Fibroblast of pulmonary artery (primary cell): ENCODE measurements at places on chromosomes 2 and 18.
A peak's percentile ranks its signal among the peaks of the same experiment; 100 is the strongest.

DNA sequence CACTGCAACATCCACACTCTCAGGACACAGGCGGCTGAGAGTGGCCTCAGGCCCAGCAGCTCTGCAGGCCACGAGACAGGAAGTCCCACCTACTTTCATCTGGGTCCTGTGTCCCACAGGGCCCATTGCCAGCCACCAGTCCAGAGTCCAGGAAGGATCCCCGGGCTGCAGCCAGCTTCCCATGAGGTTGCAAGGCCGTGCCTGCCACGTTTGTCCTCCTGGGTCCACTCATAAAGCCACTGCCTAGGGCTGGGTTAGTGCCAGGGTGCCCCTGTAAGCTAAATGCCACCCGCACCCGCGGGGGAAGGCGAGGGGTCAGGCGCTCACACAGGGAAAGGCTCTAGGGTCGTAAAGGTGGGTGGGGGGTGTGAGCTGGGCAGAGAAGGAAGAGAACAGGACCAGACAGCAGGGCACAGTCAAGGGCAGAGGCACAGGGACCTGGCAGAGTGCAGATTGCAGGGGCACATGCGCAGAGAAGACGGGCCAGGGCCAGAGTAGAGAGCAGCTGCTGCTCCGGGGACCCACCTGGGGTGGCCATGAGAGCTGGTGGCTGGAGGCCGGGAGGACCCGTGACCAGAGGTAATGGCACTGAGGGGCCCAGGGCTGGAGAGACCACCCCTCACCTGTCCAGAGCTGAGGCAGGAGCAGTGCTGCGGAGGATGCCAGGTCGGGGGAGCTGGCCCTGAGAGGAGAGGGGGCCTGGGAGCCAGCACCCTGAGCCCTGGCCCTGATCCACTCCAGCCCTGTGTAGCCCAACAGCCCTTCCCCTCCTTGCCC is 8.0 kb downstream of the AGXT start:
- DNase-seq: no peak

- DNase-seq: no peak
Measured at GRCh38 chr2:233185963-233186362, 65.5 kb upstream of the ATG16L1 start.

GRCh38 chr2:165431014-165431413 is 38.5 kb upstream of the CSRNP3 start:
- no peak for DNase-seq

DNA sequence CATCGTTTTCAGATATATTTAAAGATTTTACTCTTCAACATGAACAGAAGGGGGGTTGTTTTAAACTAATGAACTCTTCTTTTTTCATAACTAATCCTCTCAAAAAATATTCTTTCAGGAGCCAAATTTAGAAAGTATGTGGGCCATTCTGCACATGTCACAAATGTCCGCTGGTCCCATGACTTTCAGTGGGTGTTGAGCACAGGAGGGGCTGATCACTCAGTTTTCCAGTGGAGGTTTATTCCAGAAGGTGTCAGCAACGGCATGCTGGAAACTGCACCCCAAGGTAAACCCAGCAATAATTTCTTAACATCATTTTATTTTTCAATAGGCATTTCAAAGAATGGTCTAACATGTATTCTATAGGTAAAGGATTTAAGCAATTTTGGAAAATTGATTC is 136.0 kb downstream of the EML6 start:
- DNase-seq: no peak

DNA sequence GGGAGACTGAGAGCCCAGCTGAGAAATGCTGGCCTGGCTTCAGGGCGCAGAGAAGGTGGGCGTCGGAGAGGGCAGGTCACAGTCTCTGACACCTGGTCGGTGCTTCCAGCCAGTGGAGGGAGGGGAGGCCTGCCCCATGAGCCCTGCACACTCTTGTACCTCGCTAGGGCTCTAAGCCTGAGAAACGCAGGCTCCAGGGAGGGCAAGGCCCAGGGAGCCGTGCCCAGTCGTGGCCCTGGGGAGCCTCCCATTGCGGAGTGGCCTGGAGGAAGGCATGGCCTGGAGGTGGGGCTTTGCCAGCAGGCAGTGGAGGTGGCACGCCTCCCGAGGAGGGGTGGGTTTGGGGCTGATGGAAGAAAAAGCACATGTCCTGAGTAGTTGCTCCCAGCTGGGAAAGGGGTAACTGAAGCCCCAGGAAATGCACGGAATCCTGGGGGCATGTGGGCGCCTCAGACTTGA is 39.0 kb downstream of the MTERF4 start:
- no peak for DNase-seq

DNA sequence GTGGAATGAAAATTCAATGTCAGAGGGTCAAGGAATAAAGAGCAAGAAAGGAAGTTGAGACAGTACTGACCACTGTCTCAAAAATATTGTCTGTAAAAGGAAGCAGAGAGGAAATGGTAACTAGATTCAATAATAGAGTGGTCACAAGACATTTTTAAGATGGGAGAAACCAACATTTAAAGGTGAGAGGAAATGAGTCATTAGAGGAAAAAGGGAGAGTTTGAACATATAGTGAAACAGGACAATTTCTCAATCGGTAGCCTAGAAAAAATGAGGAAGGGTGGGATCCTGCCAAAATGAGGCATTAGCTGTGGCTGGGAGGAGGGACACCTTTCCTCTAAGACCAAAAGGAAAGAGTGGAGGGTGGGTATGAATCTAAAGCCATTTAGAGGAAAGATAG is 288.5 kb downstream of the SP3 start:
- peak; percentile 43 for DNase-seq
